NCI-H1930 (cell line): ENCODE measurements at places on chromosomes 2 and 18.

DNA sequence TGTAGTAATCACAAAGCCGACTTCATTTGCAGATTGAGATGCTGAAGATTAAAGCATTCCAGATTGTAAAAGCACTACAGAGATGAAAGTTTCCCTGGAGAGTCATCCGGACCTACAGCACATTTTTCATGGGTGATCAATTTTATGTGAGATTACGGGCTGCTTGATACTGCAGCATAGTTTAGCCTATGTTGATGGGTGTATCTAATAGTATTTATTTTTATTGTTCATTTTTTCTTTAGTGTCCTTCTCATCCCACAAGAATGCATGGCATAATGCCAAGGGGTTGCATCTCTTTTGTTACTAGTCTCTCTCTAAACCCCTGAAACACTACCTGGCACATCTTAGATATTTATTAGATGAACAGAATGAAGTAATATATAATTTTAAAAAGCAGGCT lies 240.4 kb downstream of the MBD2 start:
- no peak for DNase-seq

GRCh38 chr18:69217196-69218000 lies 183.3 kb upstream of the DOK6 start:
- DNase-seq = peak; percentile 70

GRCh38 chr18:74249181-74249968 lies 42.4 kb downstream of the CYB5A start:
- no peak for DNase-seq

GRCh38 chr2:237742191-237742590 lies 56.4 kb upstream of the RBM44 start:
- DNase-seq = no peak

- DNase-seq = no peak
Observed at GRCh38 chr2:31434911-31435310, 20.4 kb upstream of the XDH start.

DNA sequence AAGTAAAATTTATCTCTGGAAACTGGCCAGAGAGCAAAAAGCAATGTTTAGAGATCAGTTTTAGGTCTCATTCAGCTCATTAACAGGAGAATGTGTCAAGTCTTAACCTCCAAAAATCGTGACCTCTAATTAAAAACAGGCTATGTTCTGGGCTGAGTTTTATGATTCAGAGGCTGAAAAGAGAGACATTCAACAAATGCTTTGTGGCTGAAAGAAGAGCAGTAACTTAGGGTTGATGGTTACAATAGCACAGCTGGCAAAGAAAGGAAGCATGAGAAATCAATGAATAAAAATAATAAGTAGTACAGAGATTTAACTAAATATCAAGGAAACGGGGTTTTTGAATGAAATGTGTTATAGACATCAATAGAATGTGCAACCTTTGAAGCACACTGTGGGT lies 13.1 kb downstream of the TGIF1 start:
- DNase-seq = no peak

GRCh38 chr2:239985356-239985755 lies 39.8 kb downstream of the NDUFA10 start:
- no peak for DNase-seq

DNA sequence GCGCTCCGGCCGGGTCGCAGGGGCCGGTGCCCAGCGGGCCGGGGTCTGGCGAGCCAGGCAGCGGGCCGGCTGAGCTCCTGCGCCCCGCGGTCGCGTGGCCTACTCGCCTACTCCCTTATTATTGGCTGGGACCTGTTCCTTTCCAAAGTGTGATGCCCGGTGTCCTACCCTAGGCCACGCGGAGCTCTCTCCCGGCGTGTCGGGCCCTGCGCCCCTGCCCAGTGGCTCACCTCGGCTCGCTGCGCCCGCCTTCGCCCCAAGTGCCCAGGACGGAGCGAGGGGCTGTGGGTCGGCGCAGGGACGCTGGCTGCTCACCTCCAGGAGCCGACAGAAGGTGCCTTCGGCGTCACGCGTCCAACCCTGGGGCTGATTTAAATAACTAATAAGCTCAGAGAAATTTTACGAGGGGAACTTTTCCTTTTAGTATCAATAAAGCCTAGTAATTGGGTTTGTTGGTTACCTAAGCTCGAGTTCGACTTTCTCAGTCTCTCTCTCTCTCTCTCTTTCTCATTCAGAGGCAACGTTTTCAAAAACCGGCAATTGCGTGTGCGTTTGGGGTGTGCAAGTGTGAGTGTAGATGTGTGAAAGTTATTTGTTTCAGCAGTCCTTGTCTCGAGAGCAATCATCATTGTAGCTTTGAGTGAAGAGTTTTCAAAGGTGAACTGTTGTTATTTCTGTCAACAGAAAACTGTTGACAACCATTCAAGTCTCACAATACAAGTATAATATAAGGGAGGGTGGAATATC lies 7.0 kb upstream of the SATB2 start:
- DNase-seq = no peak

- DNase-seq = peak; percentile 52
Observed at GRCh38 chr18:76824145-76824676, 1.9 kb downstream of the ZNF236 start.

DNA sequence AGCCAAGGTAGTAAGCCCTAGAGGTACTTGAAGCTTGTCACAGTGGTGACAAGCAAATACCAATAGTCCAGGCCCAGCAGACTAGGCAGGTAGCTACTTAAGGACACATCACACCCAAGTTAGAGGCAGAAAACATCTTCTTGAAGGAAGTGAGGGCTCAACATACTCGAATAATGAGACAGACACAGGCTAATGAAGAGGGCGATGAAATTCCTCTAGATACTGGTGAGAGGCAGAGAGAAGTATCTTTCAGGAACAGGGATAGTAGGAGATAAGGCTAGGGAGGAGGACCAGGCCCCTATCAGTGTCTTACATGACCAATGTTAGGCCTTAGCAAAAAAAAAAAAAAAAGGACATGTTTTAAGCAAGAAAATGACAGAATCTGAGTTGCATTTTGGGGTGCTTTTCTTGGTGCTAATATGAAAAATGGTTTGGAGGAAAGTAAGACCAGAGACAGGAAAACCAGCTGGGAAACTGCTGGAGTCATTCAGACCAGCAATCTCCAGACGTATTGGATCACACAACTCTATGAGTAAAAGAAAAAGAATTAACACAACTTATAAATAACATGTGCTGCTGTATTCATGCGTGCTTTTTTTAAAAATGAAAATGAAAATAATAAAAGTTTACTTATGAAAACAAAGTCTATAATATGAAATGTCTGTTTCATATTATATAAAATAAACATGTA lies 37.7 kb downstream of the COBLL1 start:
- no peak for DNase-seq

DNA sequence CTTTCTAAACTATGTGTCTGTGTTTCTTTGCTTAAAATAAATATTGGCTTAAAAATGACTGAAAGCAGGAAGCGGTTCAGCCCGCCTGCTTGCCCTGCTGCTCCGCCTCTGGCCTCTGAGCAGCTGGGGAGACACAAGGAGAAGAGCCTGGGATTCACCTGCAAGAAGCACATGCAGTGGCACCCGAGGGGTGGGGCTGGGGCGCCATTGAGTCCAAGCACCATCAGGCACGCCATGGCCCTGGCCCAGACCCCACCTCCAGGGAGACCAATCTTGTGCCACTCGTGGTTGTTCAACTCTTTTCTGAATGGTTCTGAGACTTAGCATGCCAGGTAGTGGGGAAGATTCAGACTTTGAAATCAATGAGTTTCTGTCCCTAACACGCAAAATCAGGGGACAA lies 495.5 kb upstream of the MYT1L start:
- no peak for DNase-seq

DNA sequence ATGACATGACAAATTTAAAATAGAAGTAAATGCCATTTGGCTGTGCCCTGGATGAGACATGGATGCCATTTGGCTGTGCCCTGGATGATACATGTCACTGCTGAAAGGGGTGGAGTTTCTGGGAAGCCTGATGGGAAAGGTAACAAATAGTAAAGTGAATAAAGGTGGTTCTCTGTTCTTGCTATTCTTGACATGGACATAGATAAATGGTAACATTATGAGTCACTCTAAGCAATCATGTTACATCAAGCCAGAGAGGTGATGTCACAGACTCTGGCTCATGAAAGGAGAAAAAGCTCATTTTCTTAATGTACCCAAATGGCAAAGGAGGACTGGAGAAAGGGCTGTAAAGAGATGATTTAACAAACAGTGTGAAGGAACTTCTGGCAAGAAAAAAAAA lies 86.4 kb downstream of the EML6 start:
- DNase-seq = no peak

GRCh38 chr2:209086761-209087160 lies 337.1 kb upstream of the MAP2 start:
- no peak for DNase-seq

DNA sequence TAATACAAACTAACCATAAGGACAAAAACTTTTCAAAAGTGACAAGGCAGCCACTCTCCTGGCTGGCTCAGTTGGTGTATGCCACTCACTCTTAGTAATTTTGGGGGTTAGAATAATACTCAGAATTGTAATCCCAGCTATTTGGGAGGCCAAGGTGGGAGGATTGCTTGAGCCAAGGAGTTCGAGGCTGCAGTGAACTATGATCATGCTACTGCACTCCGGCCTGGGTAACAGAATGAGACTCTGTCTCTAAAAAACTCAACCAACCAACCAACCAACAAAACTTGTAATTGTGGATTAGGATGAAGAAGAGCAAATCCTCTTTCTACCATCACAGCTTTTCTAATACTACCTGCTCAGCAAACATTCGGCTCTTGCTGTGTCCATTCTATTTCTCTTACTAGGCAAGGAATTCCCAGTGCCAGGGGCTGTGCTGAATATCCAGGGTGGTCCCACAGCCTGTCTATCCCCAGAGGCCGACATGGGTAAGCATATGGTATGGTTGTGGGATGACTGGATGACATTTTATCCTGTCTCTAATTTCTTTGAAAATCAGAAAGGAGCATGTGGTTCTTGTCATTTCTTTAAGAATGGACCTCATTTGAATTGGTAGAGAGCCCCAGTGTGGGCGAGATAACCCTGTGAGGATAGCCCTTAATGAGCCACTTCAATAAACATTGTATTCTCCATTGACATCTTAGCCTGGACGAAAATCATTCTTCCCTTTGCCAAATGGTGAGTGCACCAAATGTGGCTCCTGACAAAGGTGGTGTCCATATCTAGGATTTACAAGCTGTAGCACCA lies 220.1 kb downstream of the MYCN start:
- no peak for DNase-seq

GRCh38 chr2:215396595-215397313 lies 39.1 kb downstream of the FN1 start:
- DNase-seq = no peak

DNA sequence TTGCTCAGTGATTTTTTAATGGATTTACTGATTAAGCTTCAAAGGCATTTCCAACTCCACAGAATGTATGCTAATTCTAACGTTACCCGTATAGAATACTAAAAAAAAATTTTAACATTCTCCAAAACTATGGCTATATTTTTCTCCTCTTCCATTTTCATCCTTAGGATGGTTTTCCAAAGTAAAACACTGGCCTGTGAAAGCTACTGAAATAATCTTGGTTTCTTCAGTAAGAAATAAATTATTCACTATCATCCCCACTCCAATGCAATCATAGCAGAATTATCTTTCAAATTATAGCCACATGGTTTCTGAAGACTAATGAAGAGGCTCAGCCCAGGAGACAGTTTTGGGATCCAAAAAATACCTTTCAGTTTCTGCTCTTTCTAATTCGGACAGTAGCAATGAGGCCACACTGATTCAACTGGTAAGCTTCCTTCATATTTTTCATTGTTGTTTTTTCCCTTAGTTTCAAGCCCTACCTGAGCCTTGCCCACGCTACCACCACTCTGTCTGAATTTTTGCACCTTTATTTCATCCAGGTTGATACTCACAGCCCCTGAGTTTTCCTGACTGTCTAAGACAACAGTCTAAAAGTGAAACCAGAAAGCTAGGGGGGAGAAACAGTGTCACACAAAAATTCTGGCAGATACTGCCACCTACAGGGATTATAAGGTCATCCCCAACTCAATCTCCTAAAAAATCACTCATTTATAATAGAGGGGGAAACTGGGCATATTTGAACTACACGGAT lies 887.9 kb downstream of the NRXN1 start:
- DNase-seq = peak; percentile 9

- no peak for DNase-seq
Observed at GRCh38 chr18:31402026-31402373, 25.4 kb downstream of the DSG4 start.

DNA sequence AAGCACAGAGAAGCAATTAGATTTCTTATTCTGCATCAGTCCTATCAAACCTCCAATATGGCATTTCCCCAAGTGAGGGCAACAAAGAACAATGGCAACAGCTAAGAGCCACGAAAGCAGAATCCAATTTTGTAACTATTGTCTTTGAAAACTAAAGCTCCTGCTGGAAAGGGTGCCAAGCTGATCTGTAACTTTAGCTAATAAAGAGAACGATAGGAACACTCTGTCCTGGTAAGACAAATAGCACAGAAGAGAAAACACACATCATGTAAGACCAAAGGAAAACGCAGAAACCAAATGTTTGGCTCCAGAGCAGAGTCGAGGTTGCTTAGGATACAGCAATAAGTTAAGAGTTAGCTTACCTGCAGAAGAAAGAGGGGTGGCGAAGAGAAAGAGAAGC lies 160.5 kb downstream of the STK39 start:
- no peak for DNase-seq

DNA sequence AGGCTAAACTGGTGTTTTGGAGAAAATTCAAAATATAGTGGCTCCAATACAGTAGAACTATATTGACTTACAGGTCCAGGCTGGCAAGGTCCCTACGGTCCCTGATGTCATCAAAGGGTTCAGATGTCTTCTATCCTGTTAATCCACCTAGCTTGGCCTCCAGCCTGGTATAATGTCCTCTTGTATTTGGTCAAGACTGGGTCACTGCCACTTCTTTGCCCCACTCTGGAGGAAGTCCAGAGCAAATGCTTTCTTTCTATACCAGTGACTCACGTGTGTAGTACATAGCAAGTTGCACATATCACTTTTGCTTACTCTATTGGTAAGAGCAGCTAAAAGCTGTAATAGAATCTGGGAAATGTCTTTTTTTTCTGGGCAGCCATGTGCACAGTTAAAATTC lies 80.8 kb downstream of the LCLAT1 start:
- no peak for DNase-seq

GRCh38 chr18:9661564-9661963 lies 46.5 kb upstream of the RAB31 start:
- no peak for DNase-seq

- DNase-seq = no peak
Observed at GRCh38 chr2:239040152-239040761, 192.4 kb downstream of the TWIST2 start.

GRCh38 chr2:190972213-190972612 lies 41.8 kb downstream of the STAT1 start:
- no peak for DNase-seq

- DNase-seq = no peak
Observed at GRCh38 chr2:24682304-24682703, 110.9 kb downstream of the PTRHD1 start.
